ENCODE measurements at places on chromosomes 3 and 15.
A peak's percentile ranks its signal among the peaks of the same experiment; 100 is the strongest.

GRCh38 chr3:152922554-152922953, 87.6 kb downstream of the P2RY1 start:
- no peak for DNase-seq

GRCh38 chr3:112627919-112628466, 12.9 kb downstream of the CCDC80 start:
- DNase-seq: no peak

GRCh38 chr3:159627634-159628033, 361.0 kb upstream of the IL12A start:
- no peak for DNase-seq

DNA sequence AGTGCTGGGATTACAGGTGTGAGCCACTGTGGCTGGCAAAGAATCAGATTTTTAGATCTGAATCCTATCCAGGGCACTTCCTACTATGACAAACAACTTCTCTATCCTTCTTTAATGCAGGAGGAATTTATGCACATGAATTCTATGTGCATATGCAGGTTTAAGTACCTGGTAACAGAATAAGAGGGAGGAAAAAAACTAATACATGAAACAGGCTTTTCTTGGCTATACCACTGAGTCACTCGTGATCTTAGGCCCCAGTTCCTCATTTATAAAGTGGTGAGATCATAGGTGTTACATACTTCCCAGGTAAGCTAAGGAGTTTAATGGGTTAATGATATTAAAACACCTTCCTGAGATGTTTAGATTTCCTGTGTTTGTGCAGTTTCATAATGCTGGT, 108.2 kb downstream of the TP63 start:
- DNase-seq: no peak

DNA sequence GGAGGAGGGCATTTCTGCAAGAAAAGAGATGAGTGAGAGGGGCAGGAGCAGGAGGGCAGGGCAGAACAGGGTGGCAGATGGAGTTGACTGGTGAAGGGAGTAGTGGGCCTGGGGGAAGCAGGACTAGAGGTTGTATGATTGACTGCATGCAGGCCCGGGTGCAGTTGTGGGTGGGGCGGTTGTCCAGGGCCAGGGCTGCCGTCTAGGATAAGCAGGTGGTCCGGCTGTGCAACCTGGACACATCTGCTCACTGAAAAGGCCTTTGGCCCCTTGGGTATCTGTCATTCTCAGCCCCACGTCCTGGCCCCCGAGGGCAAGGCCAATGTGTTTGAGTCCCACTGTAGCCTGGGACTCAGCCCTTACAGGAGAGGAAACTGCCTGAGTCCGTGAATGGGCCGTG, 25.4 kb downstream of the ALS2CL start:
- DNase-seq: peak; percentile 2

DNA sequence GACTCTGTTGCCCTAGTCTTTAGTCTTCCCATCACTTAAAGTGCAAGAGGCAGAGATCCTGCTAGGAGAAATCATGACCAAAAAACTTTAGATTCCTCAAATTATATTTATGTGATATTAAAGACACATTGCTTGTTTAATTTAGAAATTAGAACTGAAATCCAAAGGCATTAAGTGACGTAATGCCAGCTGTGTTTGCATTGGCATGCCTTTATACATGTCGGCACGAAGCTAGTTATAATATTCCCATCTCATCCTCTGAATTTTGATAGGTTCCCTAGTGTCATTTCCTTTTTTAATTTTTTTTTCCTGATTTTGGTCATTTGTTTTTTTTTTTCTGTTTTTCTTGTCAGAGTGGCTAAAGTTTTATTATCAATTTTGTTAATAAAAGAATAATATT, 203.5 kb upstream of the ZBTB20 start:
- DNase-seq: no peak
